ENCODE measurements at places on chromosomes 3 and 15.

DNA sequence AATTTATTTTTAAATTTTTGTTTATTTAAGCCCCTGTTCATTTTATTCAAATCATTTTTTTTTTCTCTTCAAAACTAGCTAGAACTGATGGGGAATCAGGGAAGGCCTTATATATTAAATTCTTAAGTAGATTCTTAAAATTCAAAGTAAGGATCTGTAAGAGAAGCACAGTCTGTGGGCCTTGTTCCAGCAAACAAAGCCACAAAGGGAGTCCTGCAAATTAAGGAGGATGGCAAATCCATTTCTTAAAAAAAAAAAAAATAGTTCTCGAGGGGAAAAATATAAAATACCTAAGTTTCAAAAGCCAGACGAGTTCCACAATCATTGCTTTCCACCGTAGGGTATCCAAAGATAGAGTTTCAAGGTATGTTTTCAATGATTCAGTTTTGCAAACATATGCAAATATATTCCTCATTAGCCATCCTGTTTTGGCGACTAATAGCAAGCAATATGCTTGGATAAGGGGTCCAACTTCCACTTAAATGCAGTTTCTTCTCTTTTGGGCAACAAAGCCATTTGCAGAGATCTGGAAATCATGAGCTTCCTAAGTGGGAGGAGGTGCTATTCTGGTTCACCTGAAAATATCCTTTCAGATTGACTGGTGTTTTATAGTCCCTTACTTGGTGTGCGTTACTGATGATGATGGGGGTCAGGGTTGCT is 46.8 kb downstream of the CDIN1 start:
- DNase-seq, result no peak

GRCh38 chr15:85298941-85299340 is 81.5 kb upstream of the AKAP13 start:
- no peak for DNase-seq

DNA sequence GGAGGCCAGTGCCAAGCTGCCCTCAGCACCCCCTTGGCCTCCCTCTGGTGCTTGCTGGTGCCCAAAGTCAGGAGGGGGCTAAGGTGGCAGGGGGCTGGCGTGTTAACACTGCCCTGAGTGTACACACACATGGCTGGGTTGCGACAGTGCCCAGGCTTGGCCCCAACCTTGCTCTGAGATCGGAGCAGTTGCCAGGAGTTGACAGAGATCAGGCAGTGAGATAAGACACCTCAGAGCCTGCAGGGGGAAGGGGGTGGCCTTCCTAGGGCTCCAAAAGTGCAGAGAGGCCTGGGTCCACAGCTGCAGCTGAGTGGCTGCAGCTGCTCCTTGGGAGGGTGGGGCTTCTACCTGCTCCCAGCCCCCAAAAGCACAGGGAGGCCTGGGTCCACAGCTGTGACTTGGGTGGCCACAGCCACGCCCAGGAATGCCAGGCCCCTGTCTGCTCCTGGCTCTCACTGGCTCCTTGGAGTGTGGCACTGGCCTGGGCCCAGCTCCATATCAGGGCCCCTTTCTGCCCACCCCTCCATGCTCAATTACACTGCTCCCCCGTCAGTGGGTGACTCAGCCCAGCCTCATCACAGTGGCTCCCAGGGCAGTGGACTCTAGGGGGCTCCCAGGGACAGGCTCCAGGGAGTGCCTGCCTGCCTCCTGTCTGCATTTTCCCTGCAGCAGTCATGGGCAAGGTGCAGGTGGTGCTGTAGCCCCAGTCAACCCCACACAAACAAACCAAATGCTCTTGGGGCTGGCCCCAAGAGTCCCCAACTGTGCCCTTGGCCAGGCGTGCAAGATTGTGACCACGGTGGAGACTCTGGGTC is 56.4 kb upstream of the C15orf39 start:
- no peak for DNase-seq

DNA sequence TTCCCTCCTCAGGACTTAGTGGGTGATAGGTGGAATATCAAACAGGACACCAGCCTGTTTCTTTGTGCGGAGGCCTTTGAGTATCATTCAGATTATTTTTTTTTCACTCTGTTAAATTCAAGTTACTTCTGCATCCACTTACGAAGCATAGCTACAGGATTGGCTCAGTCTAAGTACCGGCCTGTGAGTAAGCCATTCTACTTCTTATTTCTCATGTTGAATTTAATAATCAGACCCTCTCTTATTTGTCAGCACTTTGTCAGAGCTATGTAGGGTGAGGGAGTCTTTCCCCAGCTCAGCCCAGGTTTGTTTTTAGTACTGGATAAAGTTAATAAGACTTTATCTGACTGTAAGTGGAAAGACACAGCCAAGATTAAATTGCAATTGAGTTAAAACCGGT is 54.7 kb downstream of the ITPR1 start:
- DNase-seq, result no peak

- peak; percentile 64 for DNase-seq
Measured at GRCh38 chr15:64776402-64776786, 1.0 kb upstream of the RBPMS2 start.

- peak; percentile 43 for DNase-seq
Measured at GRCh38 chr3:123089611-123090331, 22.9 kb downstream of the PDIA5 start.

DNA sequence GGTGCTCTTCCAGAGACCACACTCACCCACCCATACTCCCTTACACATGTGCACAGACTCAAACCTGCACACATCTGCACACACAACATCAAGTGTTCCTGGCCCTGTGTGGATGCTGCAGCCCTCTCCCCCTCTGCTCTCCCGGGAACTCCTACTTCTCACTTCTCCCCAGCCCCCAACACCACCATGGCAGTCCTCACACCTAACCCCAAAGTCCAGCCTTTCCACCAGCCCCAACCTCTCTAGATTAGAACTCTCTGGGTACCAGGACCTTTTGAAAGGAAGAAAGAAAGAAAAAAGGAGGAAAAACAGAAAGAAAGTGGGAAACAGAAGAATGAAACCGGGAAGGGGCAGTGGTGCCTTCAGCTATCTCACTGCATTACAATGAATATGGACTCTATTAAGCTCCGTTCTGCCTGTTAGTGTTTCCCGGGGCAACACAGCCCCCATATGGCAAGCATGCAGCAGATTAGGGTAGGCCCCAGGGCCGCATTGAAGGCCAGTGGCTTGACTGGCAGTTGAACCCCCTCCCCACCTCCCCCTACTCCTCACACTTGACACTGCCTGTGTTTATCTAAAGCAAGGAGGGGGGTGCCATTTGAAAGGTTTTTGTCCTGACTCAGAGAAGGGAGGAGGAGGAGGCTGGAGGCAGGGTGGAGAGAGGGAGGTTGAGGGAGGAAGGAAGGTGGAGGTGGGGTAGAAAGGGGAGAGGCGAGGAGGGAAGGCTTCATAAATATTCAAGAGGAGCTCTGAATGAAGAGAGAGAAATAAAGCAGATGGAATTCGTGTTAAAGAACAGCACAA is 30.1 kb downstream of the BOC start:
- peak; percentile 82 for DNase-seq

DNA sequence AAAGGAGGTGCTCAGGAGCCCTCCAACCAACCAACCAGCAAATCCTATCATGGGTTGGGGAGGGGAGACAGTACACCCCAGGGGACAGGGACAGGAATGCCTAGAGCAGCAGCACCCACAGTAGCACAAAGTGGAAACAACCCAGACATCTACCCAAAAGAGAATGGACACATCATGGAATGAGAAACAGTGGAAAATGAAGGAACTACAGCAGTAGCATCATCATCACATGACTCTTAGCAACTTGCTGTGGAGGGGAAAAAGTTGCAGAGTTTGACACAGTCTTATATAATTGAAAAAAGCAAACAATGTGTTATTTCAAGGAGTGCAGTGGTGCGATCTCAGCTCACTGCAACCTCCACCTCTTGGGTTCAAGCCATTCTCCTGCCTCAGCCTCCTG is 11.0 kb downstream of the C3orf22 start:
- DNase-seq, result peak; percentile 33

GRCh38 chr3:62361824-62362223 is 11.5 kb downstream of the FEZF2 start:
- DNase-seq, result no peak

GRCh38 chr15:88663141-88663621 is 24.4 kb downstream of the ISG20 start:
- DNase-seq, result no peak

- DNase-seq, result no peak
Measured at GRCh38 chr15:87498560-87498959, 758.0 kb downstream of the NTRK3 start.

DNA sequence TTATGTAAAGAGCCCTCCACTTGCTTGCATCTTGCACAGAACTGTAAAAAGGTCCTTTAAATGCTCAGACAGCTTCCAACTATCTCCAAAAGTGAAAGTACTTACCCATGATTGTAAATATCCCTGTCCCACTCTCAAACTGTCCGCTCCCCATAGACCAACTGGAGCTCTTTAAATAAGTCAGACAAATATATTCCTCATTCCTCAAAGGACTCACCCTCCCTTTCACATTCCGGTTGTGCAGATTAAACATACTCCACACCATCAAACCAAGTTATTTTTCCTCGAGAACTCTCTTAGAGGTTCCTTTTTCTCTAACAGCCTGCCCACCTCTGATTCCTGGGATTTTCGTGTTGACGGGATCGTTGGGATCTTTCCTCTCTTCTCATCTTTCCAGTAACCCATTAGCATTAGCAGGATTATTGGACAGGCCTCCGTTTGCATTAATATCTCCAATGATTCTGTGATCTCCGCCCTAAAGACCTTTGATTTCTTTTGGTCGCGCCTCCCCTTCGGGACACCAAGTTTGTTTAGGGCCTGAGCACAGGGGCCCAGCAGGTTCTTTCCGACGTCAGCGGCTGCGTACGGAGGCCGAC is 763 bp downstream of the GOLGB1 start:
- DNase-seq, result no peak

- no peak for DNase-seq
Measured at GRCh38 chr15:94066046-94066445, 165.3 kb upstream of the MCTP2 start.

GRCh38 chr3:182234881-182235280 is 523.2 kb downstream of the SOX2 start:
- DNase-seq, result no peak

- DNase-seq, result no peak
Measured at GRCh38 chr3:129448186-129448895, 8.3 kb downstream of the IFT122 start.

DNA sequence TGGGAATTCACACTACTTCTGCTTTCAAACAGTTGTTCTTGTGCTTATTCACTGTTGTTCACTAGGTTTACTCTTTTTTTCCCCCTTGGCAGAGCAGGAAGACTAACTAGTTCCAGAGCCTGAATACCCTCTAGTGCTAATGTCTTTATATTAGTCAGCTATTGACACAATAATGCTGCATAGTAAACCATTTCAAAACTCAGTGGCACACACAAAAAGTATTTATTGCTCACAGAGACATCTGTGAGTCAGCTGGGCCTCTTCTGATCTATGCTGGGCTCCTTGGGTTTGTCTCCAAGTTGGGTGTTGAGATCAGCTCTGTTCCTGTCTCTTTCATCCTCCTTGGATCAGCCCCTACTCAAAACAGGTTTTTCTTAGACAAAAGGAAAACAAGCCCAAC is 51.1 kb downstream of the RSRC1 start:
- peak; percentile 54 for DNase-seq

All from islet precursor cell (in vitro differentiated cells).